Activated CD8-positive, alpha-beta T cell treated with anti-CD3 and anti-CD28 coated beads, Interleukin-2, amount 10 ng/mL, durations not matched to agents 7 days and 5 days (primary cell): ENCODE measurements at places on chromosomes 16 and 17.

DNA sequence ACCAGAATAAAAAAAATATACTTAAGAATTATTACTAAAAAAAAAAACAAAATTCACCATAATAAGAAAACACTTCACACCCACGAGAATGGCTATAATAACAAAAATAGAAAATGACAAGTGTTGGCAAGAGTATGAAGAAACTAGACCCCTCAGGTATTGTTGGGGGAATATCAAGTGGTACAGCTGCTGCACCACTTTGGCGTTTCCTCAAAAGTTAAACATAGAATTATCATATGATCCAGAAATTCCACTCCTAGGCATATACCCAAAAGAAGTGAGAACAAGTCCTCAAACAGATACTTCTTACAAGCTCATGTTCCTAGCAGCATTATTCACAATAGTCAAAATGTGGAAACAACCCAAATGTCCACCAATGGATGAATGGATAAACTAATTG, 26.3 kb downstream of the AMFR start:
- H3K27me3 ChIP-seq = no peaks in the 10 kb centered on the region
- no peak overlapping the region for H3K27ac ChIP-seq
- DNase-seq = no peak
- no peak overlapping the region for H3K4me3 ChIP-seq

DNA sequence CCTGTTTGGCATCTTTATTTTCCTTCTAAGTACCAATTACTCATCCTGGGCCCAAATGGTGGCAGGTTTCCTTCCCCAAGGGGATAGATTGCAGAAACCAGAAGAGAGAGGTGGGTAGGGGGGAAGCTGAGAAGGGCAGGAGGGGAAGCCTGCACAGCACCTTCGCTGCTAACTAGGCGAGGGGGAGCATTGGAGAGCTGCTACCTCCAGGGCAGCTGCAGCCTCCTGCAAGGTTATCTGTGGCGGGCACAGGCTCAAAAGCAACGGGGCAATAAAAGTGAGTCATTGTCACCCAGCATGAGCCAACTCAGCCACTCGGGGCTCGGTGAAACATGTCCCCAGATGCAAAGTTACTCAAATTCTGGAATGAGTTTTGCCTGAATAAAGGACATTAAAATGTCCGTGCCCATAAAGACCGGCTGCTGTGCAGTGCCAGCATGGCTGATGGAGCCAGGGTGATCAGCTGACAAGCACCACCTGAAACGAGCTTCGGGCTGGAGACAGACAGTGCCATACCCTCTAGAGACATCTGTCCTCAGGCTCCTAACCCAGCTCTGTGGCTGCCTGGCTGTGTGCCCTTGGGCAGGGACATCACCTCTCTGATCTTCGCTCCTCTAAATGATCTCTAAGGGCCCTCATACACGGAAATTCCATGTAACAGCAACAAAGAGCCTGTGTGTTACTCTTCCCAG, 68.1 kb upstream of the GRIN2A start:
- no peak for DNase-seq
- no peaks in the 10 kb centered on the region for H3K36me3 ChIP-seq
- peaks cover 3% of the 10 kb centered on the region for H3K27me3 ChIP-seq
- H3K4me3 ChIP-seq = no peak overlapping the region
- no peak overlapping the region for H3K27ac ChIP-seq
- no peaks in the 10 kb centered on the region for H3K4me1 ChIP-seq

DNA sequence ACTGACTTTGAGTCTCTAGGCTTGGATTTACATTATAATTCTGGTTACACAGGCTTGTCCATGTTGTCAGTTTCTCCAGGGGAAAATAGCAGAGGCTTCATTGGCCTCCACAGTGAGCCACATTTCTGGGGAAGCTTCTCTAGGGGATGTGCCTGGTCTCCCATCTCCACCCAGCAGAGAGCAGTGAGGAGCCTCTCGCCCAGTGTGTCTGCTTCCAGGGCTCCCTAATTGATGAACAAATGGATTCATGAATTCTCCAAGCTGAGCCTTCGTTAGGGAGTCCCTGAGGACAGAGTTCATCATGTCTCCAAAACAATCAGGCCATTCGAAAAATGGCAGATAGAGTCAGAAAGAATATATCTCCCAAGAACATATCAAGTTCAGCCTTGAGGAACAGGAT, 162.4 kb upstream of the TOX3 start:
- H3K36me3 ChIP-seq = no peaks in the 10 kb centered on the region
- H3K27me3 ChIP-seq = no peaks in the 10 kb centered on the region
- H3K4me1 ChIP-seq = no peaks in the 10 kb centered on the region
- H3K4me3 ChIP-seq = no peak overlapping the region
- no peak for DNase-seq

DNA sequence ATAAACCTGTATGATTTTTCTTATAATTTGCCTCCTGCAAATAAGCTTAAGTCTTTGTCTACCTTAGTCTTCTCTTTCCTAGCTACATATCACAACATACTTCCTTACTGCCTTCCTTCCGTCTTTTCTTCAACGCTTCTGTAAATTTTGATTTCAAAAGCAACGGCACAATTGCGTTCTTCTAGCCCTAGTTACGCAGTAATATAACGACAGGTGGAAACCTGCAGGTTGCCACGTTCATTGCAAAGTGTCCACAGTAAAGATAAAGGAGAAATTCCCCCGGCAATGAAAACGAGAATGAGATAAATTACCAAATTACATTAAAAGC, 546 bp upstream of the PSMD7 start:
- peak overlapping the region; percentile 88 for H3K4me3 ChIP-seq
- peaks cover 52% of the 10 kb centered on the region for H3K36me3 ChIP-seq
- H3K27ac ChIP-seq = peak overlapping the region; percentile 96
- no peak for DNase-seq
- no peaks in the 10 kb centered on the region for H3K27me3 ChIP-seq

DNA sequence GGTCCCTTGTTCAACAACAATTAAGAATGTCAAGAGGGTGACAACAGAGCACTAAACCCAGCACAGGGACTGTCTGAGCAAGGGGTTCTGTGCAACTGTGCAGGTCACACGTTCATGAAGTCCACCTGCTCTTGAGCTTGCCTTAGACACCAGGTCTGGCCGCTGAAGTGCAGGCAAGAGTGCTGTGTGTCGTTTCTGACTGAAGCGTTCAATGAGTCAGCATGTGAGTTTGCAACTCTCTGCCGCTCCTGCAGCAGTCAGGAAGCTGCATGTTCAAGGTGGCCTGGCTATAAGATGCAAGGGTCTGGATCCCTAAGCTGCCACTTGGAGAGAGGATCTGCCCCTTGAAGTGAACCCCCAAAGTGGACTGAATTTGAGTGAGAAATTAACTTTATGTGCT, 332.7 kb upstream of the HSBP1 start:
- H3K4me3 ChIP-seq = no peak overlapping the region
- H3K27ac ChIP-seq = no peak overlapping the region
- H3K27me3 ChIP-seq = no peaks in the 10 kb centered on the region
- no peaks in the 10 kb centered on the region for H3K4me1 ChIP-seq
- H3K36me3 ChIP-seq = no peaks in the 10 kb centered on the region
